GM23338 (cell line): ENCODE measurements at places on chromosomes 5 and 9. TPM values are rescaled to one million over a fixed set of nuclear protein-coding genes. Genes with fewer than 3 reads are reported as not detected.

DNA sequence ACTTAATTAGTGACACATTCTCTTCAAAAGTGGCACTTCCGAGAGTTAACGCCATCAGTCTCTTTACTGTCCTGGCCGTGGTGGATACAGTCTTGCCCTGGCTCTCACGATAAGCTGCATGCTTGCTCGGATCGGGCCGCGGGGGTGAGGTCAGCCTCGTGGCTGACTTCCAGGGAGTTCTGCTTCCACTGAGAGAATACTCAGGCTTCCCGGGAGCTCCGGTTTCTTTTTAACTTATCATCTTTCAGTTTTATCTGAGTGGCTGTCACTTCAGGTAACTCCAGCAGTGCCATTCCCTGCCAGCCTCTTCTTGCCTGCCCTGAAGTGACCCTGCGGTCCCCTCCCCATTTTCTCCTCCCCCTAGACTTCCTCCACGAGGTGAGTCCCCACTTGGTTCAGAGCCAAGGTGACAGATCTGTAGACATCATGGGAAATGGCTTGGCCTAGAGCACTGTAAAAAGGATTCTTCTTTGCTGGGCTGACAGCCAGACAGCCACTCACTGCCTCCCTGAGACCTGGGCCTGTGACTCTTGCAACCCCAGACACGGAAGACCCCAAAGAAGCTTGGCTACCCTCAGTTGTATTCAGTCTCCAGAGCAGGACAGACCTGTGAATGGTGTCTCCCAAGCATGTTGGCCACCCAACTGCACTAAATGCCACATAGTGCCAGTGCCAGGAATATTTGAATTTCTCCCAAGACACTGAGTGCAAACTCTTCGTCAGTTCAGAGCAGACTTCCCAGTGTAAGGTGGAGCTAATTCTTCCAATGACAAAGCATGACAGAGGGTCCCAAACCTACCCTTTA lies 95.1 kb downstream of the DAPK1 start:
- DNase-seq = no peak
- H3K27ac ChIP-seq = peak overlapping the region; percentile 85; the same call in 1 of the 2 replicates
- peak overlapping the region; percentile 24; the same call in 1 of the 2 replicates for H3K4me3 ChIP-seq

DNA sequence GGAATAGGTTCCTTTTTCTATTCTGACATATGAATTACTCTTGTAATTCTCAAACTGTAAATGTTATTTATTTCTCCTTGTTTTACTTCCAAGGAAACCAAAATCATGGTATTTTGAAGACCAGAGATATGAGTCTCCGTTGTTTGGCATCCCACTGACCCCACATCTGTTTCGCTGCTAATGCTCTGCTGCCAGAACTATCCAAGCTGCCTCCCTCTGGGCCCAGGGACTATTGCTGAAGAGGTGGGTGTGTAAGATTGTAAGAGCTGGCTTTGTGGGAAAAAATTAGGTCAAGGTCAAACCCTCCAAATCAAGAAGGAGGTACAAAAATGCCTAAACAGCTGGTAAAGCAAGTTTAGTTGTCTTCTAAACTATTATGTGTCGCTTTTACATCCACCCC lies 129.4 kb upstream of the MYO10 start:
- no peak for DNase-seq
- no peaks in the 10 kb centered on the region for H3K27me3 ChIP-seq
- no peak overlapping the region for H3K4me3 ChIP-seq

DNA sequence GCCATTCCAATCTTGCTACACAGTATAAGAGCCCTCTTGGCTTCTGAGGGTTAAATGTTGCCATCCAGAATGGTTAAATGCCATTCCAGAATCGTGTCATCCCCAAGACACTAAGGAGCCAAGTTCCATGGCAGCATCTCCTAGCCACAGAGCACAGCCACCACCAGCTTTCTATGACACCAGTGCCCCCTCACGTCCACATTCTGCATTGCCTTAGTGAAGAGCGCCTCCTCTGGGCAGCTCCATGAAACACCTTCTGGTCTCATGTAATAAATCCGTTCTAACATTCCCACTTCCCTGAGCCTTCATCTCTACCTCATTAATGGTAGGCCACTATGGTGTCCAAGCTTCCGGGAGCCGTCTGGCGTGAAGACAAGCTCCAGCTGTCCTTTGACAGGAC lies 12.4 kb downstream of the CBY3 start:
- H3K27ac ChIP-seq = no peak overlapping the region
- peaks cover 4% of the 10 kb centered on the region; the same call in 1 of the 2 replicates for H3K36me3 ChIP-seq
- no peaks in the 10 kb centered on the region for H3K27me3 ChIP-seq
- H3K4me3 ChIP-seq = no peak overlapping the region
- DNase-seq = peak; percentile 93

GRCh38 chr5:55110217-55110616 lies 7.8 kb downstream of the GZMA start:
- H3K4me1 ChIP-seq = peaks cover 15% of the 10 kb centered on the region
- H3K36me3 ChIP-seq = no peaks in the 10 kb centered on the region
- no peaks in the 10 kb centered on the region for H3K27me3 ChIP-seq

DNA sequence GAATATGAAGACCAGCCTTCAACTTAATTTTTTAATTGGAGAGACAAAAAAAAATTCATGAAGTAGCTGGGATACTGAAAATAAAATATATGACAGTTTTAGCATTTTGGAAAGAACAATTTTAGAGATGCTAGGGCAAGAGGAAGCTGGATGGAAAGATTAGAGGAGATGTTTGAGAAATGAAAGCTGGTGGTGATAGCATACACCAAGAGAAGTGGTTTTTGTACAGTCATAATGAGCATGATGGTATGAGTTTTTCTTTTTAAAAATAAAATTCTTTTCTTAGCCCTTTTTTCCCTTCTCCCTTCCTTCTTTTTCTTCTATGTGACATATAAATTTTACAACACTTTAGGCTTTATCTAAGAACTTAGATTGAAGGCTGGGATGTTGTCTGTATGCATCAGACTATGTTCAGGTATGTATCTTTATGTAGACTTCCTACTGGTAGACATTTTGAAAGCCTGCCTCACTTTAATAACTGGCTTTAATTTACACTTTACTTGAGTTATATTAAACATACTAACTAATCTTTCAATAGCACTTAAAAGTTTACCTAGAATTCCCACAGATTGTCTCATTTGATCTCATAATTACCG lies 522.5 kb downstream of the TLE4 start:
- H3K36me3 ChIP-seq = no peaks in the 10 kb centered on the region
- no peaks in the 10 kb centered on the region for H3K4me1 ChIP-seq
- no peak for DNase-seq
- H3K27me3 ChIP-seq = no peaks in the 10 kb centered on the region
- H3K27ac ChIP-seq = no peak overlapping the region

- DNase-seq = no peak
- no peak overlapping the region for H3K4me3 ChIP-seq
- H3K4me1 ChIP-seq = no peaks in the 10 kb centered on the region
- no peaks in the 10 kb centered on the region for H3K27me3 ChIP-seq
- H3K27ac ChIP-seq = no peak overlapping the region
- no peaks in the 10 kb centered on the region for H3K36me3 ChIP-seq
Observed at GRCh38 chr9:75175395-75175794, 87.1 kb downstream of the OSTF1 start.

DNA sequence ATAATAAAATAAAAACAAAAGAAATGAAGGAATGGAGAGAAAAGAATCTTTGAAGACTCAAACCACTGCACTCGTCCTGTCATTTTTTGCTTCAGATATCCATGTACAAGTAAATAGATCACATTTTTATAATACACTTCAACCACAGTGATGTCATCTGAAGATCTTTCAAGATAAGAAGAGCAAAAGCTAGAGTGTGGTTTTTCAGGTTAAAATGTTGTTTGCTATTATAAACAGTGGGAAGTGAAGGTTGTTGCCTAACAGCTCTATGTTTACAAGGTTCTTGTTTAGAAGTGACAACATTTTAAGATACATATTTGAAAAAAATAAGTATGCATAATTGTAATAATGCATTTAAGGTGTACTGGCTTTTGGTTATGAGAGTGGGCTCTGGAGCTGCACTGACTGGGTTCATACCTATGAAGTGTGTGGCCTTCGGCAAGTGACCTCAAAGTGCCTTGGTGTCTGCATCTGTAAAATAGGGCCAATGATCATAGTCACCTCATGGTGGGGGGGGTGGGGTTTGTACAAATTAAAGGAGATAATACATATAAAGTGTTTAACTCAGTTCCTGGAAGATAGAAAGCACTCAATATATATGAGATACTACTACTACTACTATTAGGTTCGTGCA lies 45.5 kb upstream of the IL7R start:
- H3K4me1 ChIP-seq = no peaks in the 10 kb centered on the region
- H3K27me3 ChIP-seq = no peaks in the 10 kb centered on the region
- H3K4me3 ChIP-seq = no peak overlapping the region
- no peak for DNase-seq

- H3K4me1 ChIP-seq = peaks cover 28% of the 10 kb centered on the region
- DNase-seq = no peak
- no peak overlapping the region for H3K27ac ChIP-seq
- no peaks in the 10 kb centered on the region for H3K27me3 ChIP-seq
- no peaks in the 10 kb centered on the region for H3K36me3 ChIP-seq
- H3K4me3 ChIP-seq = no peak overlapping the region
Observed at GRCh38 chr9:89839449-89839848, 234.6 kb downstream of the GADD45G start.

The KIF20A gene
- 60.4 and 64.9 TPM in 2 replicates for total RNA-seq

The N4BP3 gene
- total RNA-seq = 52.7 and 58.2 TPM in 2 replicates

The VDAC1 gene
- 329 and 363 TPM in 2 replicates for total RNA-seq

The PFN3 gene
- total RNA-seq = 1.9 TPM in 1 of 2 replicates, not detected in the other

The TMEM252 gene
- not detected in 2 replicates for total RNA-seq
